ENCODE measurements at places on chromosomes 16 and 17. TPM values are rescaled to one million over a fixed set of nuclear protein-coding genes. Genes with fewer than 3 reads are reported as not detected.

DNA sequence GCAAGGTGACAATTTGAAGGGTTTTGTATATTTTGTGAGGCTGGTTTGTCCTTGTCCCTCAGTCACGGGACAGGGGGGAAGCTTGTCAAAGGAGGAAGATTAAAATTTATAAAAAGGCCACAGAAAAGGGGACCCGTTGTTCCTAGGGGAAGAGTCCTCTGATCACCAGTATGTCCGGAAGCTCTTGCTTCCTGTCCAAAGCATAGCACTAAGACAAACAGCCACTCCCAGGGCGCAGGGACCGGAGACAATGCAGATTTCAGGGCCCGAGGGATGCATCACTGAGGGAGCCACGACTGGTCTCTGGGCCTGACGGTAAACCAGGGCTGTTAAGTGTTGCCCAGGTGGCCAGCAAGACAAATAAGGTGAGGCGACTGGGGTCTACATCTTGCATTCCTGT, 95.2 kb downstream of the MAF start:
- DNase-seq, result no peak

Gene HSF4
- 1.8 TPM for polyA plus RNA-seq

GRCh38 chr17:31418773-31419350, 27.4 kb downstream of the RAB11FIP4 start:
- DNase-seq, result no peak

GRCh38 chr17:60386147-60387058, 5.5 kb downstream of the USP32 start:
- DNase-seq, result no peak

Gene CCL3
- polyA plus RNA-seq, result 38.4 TPM

DNA sequence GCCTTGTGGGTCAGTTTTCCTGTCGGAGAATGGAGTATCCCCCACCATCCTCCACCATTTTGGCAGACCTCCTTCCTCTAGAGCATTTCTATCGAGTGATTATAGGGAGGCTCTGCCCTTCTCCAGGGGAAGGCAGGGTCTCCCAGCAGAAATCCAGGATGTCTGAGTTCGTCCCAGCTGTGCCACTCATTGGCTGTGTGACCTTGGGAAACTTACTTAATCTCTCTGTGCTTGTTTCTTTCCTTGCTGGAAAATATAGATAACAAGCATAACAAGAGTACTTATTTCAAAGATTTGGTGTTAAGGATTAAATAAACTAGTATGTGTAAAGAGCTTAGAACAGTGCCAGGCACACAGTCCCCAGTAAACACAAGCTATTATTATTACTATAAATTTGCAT, 14.8 kb downstream of the ATP2A3 start:
- no peak for DNase-seq

Gene ARL5C
- polyA plus RNA-seq, result 0.27 TPM
